ENCODE measurements at places on chromosomes 1 and 21. TPM values are rescaled to one million over a fixed set of nuclear protein-coding genes. Genes with fewer than 3 reads are reported as not detected.

- no peak for DNase-seq
These were observed 222.5 kb downstream of the RPS6KC1 start for GRCh38 chr1:213273546-213273945.

DNA sequence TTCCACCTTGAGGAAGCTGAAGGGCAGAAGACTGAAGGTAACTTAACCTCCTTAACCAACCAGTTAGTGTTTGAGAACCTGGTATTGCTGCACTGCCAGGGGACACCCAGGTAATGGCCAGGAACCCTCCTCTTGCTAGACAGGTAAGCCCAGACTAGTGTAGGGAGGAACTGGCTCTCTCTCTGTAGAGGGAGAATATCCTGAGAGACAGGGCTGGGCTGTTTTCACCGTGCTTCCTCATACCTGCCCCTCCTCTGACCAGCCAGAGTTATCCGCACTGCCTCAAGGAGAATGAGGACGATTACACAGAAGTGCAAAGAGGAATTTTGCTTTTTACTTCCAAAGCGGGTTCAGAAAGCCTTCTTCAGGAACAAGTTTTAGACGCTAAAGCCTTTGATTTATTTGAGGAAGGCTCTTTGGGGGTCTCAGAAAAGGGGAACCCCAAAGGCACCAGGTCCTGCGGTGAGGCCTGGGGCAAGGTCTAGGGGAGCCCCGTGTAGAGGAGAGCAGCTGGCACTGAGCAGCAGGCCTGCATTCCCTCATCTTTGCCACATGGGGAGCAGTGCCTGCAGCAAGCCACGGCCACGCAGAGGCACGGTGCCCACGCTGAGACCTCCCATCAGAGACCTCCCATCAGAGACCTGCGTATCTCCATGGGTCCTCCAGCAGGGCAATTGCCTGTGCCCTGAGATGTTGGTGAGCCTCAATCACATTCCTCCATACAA, 13.5 kb downstream of the GNG4 start:
- no peak for DNase-seq

GRCh38 chr1:175043824-175044223, 20.6 kb upstream of the MRPS14 start:
- DNase-seq = no peak

DNA sequence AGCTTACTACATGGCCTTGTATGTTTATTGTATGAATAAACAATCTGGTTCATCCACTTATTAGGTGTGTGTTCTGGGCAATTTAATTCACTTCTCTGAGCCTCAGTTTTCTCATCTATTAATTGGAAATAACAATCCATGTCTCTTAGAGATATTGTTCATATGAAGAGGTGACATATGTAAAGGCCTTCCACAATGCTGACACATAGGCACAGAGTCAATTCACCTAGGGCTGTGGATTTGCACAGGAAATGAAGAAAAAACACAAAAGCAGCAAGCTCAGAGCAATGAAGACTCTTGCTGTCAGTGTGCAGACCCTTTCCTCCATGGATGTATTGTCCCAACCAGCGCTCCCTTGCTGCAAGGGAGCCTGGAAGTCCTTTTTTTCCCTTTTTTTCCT, 195.2 kb upstream of the CAMK1G start:
- DNase-seq = no peak

FCER1A gene
- not detected for total RNA-seq

- no peak for DNase-seq
These were observed 49.6 kb upstream of the ARHGAP29 start for GRCh38 chr1:94286864-94287437.

GRCh38 chr1:63593886-63594605, 835 bp downstream of the PGM1 start:
- DNase-seq = peak; percentile 86

FCAMR gene
- 0.14 TPM for total RNA-seq

GRCh38 chr1:155125511-155125945, 2.1 kb upstream of the EFNA1 start:
- no peak for DNase-seq

- no peak for DNase-seq
These were observed 125.3 kb upstream of the DNAH14 start for GRCh38 chr1:224804220-224804619.

ANGPTL1 gene
- total RNA-seq = not detected

GRCh38 chr21:33505833-33506232, 14.3 kb upstream of the DNAJC28 start:
- no peak for DNase-seq

Data from Caki2 (cell line).